ENCODE measurements at places on chromosomes 11 and 22.

DNA sequence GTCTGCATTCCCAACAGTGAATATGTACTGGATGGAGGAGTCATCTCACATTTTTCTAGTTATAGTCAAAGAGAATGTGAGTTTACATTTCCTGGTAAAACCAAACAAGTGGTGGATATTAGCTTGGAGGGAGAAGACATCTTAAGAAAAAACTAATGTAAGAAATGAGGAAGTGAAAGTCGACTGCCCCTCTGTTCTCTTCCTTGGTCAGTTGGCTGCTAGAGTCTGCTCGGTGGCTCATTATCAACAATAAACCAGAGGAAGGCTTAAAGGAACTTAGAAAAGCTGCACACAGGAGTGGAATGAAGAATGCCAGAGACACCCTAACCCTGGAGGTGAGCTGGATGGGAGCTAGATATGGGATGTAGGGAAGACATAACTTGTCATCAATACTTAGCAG lies 5.8 kb downstream of the SLC22A9 start:
- no peak for DNase-seq

DNA sequence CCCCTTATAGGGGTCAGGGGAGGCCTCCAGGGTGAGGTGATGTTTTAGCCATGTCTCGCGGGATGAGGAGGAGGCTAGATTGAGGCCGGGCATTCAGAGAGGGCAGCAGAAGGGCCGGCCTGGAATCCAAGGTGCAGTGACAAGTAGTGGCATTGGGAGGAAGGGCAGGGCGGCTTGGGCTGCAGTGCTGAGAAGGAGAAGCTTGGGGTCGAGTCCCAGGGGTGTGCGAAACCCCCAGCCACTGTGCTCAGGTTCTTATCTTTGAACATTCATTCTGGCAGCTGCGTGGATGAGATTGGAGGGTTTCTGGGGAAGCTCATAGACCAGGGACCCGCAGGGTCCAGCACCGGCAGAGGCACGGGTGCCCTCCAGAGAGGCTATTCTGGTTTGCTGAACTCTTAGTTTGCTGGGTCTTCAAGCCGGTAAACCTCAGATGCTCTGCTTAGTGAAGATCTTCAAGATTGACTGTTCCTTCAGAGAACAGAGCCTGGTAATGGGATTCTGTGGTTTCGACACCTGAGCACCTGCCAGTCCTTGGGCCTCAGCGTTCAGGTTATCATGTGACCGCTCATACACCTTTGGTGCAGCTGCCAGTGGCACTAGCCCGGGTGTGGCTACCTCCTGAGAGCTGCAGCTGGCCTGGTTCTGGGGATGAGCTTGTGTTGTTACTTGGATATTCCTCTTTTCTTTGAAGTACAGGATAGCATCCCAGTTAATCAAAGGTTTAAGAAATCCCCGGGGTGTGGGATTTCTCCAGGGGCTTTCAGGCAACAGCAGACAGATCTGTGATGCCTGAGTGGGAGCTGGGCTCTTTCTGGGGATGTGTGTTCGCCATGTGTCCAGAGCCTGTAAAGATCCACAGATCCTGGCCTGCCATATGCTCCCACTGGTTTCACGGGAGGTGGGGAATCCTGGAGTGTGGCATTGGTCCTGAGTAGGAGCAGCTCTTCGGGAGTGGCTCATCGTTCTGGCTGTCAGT lies 152.8 kb downstream of the TBC1D22A start:
- no peak for DNase-seq

- peak; percentile 77 for DNase-seq
These were observed 138.8 kb upstream of the SORL1-AS1 start for GRCh38 chr11:121591405-121592033.

DNA sequence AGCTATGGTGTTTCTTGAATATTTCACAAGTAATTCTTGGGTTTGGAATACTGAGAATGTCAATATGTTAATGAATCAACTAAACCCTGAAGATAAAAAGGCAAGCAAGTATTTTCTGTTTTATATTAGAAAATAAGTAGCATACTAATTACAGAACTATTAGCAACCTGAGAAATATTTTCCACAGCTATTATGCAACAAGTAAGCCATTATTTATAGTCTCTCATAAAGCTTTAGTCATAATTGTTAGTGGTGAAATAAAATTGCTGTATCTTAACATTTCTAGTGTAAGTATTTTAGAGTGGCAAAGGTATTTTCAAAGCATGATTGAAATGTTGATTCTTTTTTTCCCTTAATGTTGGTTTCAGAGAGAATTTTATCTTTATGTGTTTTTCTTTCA lies 53.3 kb downstream of the FAR1 start:
- DNase-seq, result peak; percentile 15

GRCh38 chr22:38291201-38291777 lies 18.5 kb upstream of the TMEM184B start:
- DNase-seq, result no peak

GRCh38 chr22:46038516-46039430 lies 61.8 kb upstream of the WNT7B start:
- DNase-seq, result no peak

DNA sequence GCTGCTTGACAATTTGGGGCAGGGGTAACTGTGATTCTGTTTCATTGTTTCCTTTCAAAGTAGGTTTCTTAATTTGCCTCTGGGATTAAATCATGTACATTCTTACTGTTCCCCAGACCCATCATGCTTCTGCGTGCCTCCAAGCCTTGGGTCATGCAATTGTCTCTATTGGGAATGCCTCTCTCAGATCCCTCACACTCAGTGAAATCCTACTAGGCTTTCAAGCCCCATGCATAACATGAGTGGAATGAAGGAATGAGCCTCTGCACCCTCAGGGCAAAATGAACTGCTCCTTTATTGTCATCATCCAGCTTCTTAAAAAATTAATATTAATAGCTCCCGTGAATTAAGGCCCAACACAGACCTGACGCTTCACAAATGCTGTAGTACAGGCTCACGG lies 381.7 kb downstream of the TENM4 start:
- DNase-seq, result no peak

DNA sequence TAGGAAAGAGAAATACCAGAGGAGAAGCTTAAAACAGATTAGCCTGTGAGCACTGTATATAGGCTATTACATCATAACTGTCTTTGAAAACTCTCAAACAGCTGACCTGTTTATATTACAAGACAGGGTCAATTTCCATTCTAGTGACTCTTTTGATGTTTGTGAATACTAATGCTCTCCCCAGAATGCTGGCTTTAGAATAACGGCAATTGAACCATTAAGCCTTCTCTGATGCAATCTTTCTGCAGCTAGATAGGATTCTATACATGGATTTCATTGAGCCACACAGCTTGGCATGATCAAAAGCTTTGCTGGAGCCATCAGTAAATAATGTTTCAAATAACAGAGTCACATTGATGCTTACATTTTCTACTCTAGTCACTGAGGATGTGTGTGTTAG lies 122.7 kb upstream of the FAT3 start:
- no peak for DNase-seq

- DNase-seq, result no peak
These were observed 27.9 kb upstream of the OAF start for GRCh38 chr11:120182790-120183491.

GRCh38 chr11:65553301-65554001 lies 4.7 kb downstream of the LTBP3 start:
- DNase-seq, result no peak

GRCh38 chr22:39353346-39353745 lies 3.6 kb downstream of the SYNGR1 start:
- no peak for DNase-seq

DNA sequence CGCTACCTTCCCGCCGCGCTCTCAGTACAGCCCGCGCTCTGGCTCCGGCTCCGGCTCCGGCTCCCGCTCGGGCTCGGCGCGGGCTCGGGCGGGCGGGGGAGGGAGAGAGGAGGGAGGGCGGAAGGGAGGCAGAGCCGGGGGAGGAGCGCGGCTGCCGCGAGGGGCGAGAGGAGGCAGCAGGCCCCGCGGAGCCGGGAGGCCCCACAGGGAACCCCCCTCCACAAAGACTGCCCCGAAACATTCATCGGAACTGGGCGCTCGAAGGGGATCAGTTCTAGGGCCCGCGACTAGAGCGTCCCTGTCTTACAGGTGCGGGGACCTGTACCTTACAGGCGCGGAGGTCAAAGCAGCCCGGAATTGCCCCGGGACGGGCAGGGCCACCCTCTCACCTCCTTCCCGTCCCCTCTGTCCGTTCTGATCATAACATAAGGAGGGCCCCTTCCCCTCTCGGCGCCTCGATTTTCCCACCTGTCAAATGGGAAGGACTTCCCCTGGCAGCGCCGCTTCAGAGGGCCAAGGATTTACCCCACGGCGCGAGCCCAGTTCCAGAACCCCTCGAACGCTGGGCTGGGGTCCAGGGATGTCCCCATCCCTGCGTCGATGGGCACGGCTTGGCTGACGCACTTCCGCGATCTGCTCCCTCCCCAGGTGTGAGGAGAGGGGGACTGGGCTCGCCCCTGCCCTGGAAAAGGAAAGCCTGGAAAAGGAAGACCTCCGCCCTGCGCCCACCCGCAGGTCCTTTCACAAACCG lies at the start of gene SHISA8:
TSS of gene SHISA8 (minus strand) at position 40 of the 751 bp plus-strand sequence. CDS start 407 bp downstream, outside the sequence.
- DNase-seq, result peak; percentile 54

GRCh38 chr11:121236115-121237001 lies 56.2 kb upstream of the SC5D start:
- peak; percentile 65 for DNase-seq

- DNase-seq, result no peak
These were observed 2.0 kb downstream of the FIBIN start for GRCh38 chr11:26995701-26996460.

DNA sequence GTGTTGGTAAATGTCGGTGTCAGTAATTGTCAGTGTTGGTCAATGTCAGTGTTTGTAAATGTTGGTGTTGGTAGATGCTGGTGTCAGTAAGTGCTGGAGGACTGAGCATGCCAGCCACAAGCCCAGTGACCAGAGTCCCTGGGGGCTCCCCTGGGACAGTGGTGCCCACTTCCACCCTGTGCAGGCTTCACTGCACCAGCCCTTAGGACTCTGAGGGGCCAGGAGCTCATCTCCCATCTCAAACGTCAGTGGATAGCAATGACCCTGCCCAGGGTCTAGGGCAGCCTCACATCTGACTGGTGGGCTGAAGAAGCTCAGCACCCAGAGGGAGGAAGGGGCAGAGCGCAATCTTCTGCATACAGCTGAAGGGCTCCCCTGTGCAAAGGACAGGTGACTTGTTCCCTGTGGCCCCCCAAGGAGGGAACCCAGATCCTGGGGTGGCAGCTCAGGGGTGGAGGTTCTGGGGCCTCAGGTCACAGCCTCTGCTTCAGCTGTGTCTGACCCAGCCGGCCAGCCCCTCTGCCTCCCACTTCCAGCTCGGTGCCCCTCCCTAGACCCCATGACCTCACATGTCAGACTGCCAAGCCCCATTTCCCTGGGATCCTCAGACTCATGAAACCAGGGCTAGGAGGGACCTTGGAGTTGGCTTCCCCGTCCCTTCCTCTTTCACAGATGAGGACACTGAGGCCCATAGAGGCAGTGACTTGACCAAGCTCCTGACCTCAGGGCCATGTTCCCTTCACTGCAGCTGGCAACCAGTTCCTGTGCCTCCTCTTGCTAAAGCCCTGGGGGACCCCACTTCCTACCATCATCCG lies 138.4 kb downstream of the CRYBB2 start:
- no peak for DNase-seq

GRCh38 chr11:94332814-94333213 lies 28.4 kb downstream of the IZUMO1R start:
- no peak for DNase-seq

- DNase-seq, result no peak
These were observed 276.1 kb downstream of the INSC start for GRCh38 chr11:15390857-15391256.

Measured in mesenchymal stem cell (in vitro differentiated cells and primary cell).